Hippocampal formation (tissue), 2 donors: ENCODE measurements at places on chromosomes 12 and 14.

DNA sequence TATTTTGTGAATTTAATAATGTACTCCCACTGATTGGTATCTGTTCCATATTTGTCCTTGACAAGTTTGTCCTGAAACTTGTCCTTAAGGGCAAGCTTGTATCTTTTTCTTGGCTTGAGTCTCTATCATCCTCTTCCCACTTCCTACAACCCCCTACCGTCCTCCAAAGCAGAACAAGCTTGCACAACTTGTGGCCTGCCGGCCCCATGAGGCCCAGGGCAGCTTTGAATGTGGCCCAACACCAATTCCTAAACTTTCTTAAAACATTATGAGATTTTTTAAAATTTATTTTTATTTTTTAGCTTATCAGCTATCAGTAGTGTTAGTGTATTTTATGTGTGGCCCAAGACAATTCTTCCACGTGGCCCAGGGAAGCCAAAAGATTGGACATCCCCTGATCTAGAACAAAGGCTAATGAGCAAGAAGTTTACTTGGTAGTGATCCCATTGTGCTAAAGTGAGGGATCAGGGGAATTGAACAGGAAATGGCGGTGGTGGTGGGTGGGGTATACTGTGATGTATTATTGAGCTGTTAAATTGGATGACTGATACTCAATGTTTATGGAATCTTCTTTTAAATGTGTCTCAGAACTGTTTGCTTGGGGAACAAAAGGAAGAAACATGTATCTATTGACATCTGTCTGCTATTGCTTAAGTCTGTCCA, 37.8 kb downstream of the TMX1 start:
- DNase-seq, result no peak

- DNase-seq, result no peak
Observed at GRCh38 chr12:100324498-100324897, 32.4 kb upstream of the SLC17A8 start.

DNA sequence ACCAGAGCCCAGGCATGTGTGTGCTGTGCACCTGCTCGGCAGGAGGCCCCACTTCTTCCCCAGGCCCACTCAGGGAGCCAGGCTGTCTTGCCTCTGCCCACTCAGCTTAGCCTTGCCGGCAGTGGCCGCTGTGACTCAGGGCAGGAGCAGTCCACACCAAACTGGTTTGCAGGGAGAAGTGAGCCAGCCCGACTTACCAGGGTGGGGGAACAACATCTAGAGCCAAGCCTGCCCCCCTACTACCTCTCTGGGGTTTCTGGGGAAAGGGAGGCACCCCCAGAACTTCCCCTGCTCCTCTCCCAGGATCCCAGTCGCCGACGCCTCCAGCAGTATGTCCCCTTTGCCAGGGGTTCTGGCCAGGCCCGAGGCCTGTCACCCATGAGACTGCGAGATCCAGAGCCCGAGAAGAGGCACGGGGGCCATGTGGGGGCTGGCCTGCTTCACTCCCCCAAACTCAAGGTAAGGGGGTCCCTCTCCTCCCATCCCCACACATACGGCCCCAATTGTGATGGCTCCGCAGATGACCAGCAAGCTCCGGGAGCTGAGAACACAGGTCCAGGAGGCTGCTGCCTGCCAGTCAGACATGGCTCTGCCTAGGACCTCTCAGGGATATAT, 3.0 kb downstream of the PLEKHG6 start:
- DNase-seq, result no peak

DNA sequence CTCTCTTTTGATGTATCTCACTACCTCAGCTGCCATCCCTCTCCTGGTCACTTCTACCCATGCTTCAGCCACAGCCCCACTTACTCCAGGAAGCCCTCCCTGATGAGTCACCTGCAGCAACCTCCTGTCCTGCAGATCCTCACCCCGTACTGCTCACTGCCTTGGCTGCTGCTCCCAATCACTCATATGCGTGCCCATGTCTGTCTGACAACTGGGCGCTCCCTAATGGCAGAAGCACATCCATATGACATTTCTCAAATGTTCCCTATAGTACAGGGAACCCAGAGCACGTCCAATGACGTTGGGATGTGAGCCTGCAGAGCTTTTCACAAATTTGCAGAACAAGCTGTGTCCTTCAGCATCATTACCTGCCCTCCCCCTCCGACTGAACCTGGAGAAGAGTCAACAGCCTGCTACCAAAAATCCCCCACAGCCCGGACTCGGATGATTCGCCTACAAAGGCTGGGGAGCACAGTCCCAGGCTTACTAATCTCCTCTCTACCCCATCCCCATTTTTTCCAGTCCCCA, 90.0 kb downstream of the SINHCAF start:
- DNase-seq, result no peak

DNA sequence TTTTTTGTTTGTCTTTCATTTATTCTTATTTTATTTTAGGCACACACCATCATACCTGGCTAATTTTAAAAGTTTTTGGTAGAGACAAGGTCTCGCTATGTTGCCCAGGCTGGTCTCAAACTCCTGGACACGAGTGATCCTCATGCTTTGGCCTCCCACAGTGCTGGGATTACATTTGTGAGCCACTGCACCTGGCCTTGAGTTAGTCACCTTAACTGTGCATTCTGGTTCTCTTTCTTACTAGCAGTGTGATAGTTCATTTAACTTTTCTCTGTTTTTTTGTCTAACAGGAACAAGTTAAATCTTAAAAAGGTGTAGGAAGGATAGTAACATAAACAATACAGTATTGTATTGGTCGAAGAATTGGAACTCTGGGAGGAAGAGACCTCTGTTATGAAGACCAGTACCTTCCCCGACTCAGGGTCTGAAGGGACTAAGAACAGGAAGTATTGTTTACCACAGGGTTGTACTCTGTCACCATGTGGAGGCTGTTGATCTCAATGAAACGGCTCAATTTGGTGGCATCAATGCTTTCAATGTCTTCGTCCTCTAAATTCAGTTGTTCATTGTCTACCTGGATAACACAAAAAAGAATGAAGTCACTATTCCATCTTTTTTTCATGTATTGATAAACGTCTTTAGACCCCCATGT, 17.7 kb downstream of the ERP27 start:
- DNase-seq, result no peak

DNA sequence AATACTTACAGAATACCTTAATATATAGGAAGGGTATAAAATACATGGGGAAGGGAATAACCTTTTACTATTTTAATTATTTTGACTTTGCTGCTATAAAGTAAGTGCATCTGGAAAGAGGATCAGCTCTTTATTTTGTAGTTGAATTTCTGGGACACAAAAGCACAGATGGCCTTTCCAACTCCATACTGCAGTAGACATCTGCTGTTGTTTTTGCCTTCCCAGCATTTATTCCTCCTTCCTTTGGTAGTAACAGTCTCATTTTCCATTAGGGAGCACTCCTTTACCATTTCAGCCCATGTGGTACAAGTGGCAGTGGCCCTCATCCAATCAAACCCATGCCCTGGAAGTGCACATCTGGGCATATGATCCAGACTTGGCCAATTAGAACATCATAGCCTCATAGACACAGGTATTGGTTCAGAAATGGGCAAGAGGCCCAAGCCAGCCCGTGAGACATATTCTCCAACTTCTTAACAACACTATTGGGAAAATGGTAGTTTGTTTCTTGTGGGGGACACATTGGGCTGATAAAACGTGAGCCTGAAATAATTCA, 64.8 kb upstream of the YARS2 start:
- DNase-seq, result no peak

GRCh38 chr14:45699471-45699870, 446.5 kb upstream of the MIS18BP1 start:
- no peak for DNase-seq

DNA sequence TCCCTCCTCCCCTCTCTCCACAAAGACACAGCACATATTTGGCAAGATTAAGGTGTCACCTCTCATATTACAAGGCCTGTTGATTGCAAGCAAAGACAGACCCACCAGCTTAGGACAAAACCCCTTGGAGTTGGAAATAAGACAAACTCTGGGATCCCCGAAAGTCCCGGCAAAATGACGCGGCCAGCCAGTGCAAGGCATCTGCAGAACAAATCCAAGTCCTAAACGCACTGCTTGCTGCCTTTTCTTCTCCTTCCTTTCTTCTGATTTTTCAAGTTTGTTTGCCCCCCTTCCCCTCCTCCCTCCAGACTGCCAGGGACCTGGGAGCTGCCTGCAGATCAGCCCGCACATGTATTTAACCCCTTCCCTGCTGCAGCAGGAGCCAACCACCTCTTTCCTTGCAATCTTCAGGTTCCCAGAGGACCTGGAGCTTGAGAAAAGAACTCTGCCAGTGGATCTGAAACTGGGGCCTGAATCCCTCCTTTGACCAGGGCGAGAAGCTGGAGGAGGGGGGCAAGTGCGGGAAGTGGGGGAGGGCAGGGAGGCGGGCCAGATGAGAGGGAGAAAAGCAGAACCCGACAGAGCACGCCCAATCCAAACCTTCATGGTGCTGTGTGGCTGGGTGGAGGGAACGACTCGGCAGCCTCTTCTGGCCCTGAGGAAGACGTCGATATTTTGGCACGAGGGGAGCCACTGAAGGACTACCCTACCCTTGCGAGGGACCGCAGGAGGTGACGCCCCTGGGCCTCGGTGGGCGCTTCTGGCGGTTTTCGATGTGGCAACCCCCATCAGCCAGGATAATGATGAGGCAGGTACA, 2.0 kb upstream of the NTF3 start:
- no peak for DNase-seq

DNA sequence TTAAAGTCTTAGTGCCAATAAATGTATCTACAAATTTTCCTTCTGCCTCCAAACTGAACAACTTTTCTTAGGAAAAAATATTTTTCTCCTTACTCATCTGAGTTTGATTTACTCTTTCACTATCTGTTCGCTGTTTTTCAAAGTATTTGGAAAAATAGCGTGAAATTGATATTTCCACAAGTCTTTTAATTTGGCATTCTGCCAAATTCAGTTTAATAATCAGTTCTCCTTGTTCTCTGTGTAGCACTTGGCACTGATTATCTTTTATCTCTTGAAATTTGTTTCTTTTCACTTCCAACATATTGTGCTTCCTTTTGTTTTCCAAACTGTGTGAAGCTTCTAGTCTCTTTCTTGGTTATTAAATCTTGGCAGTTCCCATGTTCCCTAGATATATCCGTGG, 559.8 kb downstream of the RPL10L start:
- DNase-seq, result no peak

GRCh38 chr12:41424651-41425050, 236.5 kb downstream of the PDZRN4 start:
- DNase-seq, result no peak

DNA sequence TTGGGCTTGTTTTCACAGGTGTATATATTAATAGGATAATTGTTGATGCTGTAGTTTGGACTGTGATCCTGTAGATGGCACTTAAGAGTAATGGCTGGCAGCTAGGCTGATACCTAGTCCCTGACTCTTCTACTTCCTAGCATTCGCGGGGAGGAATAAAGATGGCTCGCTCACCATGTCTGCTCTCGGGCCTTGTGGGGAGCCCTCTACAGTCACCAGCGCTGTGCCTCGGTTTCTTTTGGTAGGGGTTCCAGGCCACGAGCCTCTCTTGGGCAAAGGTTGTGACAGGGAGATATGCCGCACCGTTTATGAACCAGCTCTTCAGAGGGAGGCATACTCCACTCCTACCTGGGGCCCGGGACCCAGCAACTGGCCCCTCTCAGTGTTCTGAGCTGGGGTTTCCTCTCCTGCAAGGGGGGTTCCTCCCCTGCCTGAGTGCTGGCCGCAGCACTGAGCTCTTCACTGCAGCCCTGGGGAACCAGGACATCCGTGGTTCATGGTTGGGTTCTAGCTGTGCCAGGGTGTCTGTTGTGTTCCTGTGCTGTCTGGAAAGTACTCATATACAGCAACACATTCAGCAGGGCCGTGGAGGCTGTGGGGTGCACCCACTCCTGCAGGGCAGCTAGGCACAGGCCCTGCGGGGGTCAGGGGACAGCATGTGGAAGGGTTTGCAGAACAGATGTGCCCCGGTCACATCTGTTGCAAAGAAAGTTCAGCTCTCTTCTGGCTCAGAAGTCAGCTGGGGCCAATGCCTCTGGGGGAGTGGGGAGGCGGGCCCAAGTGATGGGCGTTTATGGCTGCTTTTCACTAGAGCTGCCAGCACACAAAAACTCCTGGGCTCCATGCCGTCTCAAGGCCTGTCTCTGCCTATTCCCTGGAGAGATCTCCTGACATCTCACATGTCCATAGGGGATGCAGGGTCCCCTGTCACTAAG, 147.9 kb downstream of the PPFIA2 start:
- no peak for DNase-seq

DNA sequence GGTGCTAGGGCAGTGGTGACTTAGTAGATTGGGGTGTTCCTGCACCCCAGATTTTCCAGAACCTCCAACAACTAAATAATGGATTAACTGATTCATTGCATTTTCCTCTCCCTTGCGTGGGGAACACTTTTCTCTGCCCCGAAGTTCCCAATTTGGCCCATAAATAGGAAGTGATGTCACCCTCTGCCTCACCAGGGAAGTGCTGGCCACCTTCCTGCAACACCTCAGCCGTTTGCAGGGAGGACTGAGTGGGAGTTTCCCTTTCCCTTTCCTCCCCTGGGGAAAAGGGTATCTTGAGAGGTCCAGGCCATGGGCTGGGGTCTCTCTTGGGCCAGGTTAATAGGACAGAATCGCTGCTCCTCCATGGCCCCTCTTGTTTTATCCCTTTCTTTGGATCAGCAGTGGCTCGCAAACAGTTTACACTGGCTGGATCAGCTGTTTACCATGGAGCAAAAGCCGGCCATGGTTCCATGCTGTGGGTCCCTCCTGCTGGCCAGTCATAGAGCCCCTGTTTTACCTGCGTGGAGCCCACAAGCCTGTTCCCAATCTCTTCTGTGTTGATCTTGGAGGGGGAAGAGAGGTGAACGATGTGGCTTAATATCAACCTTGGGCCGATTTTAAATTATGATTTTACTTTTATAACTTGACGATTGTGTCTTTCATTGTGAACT, 91.6 kb upstream of the VRK1 start:
- no peak for DNase-seq
